ENCODE measurements at places on chromosomes 3 and 15.

- no peak for DNase-seq
Measured at GRCh38 chr3:58683466-58683865, 16.9 kb upstream of the FAM3D start.

GRCh38 chr3:4758249-4758860 lies 220.9 kb upstream of the BHLHE40 start:
- no peak for DNase-seq

DNA sequence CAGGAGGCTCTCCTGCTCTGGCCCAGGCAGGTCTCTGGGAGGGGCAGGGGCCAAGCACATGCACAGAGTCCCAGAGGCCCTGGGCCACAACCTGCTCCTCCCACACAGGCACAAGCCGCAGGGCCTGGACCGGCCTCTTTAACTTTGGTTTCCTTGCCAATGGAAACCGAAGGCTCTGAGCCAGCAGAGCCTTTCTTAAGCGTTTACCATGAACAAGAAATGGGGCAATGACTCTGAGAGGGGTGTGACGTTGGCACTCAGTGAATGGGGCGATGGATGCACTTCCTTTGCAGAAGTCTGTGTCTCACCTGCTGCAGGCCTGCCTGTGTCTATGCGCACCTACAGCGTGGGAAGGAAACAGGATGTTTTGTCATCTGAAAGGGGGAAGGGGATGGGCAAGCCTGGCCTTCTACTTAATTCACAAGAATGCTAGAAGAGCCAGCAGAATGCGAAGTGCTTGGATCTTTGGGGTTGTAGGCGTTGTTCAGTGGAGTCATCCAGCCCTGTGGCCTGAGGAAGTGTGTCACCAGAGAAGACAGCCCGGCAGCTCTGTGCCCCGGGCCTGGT lies 41.8 kb downstream of the IFT122 start:
- no peak for DNase-seq

- no peak for DNase-seq
Measured at GRCh38 chr3:69787436-69788168, 48.3 kb downstream of the MITF start.

DNA sequence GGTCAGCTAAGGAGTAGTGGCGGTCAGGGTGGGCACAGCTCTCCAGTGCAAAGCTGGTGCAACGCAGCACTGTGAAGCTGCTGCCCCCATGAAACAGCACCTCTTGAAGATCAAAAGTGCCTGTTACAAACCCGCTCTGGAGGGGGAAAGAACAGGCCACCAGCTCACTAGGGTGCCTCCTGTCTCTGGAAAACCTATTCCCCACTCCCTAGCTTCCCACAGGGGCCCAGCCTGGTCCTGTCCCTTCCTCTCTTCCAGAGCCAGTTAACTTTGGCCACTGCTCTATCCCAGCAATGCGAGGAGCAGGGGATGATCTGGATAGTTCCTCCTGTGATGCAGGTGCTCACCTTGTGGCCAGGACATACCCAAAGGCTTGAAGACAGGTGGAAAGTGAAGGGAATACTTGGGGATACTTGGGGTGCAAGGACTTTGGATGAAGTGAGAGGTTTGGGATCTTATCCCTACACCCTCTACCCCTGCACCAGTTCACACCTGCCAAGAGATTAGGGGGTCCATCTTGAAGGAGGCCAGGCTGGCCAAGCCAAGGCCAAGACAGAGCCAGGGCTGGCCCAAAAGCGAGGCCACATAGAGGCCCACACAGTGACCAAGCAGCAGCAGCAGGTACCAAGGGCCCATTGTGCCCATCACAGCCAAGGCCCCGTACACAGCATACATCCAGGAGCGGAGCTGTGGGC lies 4.2 kb downstream of the HHATL start:
- DNase-seq: no peak

DNA sequence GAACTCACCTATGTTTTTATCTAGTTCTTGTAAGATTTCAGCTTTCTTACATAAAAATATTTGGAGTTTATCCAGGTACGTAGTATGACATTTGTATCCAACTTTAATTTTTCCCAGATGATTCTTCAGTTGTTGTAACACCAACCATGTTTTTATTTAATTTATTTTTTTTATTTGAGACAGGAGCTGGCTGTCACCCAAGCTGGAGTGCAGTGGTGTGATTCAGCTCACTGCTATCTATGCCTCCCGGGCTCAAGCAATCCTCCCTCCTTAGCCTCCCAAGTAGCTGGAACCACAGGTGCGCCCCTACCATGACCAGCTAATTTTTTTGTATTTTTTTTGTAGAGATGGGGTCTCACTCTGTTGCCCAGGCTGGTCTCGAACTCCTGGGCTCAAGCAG lies 6.6 kb downstream of the XYLB start:
- no peak for DNase-seq

- no peak for DNase-seq
Measured at GRCh38 chr3:193620650-193621049, 27.6 kb downstream of the OPA1 start.

DNA sequence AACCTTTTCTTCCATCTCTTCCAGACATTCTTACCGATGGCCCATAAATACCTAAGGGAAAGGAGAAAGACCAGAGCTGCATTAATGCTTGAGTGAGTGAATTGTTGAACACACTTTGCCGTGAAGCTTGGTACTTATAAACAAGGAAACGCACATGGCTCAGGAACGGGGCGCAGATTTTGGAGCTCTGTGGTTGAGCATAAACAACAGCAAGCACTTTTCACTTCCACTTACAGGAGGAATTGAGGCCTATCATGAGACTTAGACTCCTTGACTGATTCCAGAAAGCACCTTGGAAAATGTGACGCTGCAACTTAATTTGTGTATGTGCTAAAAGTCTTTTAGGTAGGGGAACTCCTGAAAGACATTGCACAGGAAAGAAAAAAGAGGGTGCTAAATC lies 197.5 kb upstream of the FEZF2 start:
- DNase-seq: no peak

DNA sequence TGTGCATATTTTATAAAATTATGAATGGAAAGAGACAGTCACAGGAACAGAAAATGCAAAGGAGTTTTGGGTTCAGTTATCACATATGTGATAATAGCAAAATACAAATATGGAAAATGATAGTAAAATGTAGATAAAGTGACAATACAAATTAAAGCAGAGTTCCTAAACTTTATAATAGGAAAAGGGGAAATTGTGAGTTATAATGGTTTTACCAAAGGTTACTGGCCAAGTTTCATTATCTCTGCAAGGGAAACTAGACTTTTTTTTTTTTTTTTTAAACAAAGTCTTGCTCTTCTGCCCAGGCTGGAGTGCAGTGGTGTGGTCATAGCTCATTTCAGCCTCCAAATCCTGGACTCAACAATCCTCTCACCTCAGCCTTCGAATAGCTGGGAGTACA lies 228.7 kb upstream of the CGNL1 start:
- no peak for DNase-seq

GRCh38 chr3:42123012-42123581 lies 31.9 kb downstream of the TRAK1 start:
- no peak for DNase-seq

DNA sequence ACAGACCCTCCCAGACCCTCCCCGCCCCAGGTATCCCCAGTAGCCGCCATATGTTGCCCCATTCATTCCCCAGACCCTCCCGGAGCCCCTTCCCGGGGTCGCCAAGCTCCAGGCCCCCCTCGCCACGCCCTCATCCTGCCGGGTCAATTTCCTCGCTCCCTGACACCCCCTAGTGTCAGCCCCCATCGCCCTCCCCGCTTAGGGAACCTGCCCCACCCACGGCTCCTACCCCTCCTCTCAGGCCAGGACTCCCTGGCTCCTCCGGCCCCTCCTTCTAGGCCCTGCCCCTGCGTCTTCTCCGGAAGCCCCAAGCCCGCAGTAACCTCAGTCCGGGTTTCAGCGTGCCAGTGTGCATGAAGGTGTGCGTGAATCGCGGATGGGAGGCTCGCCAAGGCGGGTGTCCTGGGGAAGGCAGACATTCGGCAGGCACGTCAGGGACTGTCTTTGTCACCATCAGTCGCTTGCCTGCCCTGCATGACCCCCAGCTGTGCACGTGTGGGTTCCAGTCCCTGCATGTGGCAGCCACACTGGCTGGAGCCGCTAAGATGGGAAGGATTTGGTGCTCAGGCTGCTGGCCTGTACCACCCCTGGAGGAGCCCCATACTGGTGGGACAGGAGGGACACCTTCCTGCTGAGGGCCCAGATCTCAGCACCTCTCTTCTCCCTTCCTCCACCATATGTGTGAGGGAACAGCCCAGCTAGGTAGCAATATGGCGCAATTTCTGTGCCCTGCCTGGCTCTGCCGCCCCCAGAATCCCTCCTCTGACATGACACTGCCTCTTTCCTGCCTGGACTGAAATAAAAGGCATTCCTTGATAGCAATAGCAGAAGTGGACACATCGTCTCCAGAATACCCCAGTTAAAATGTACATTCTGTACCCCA lies 693 bp downstream of the DISP2 start:
- peak; percentile 54 for DNase-seq

- DNase-seq: no peak
Measured at GRCh38 chr15:41169781-41170180, 53.7 kb upstream of the INO80 start.

GRCh38 chr3:172982736-172983364 lies 158.2 kb downstream of the SPATA16 start:
- no peak for DNase-seq

- no peak for DNase-seq
Measured at GRCh38 chr3:25427155-25427554, 908 bp upstream of the RARB start.

GRCh38 chr3:132001999-132002398 lies 32.8 kb downstream of the CPNE4 start:
- DNase-seq: no peak

- DNase-seq: peak; percentile 59
Measured at GRCh38 chr3:159273608-159274007, 471.8 kb downstream of the MFSD1 start.

DNA sequence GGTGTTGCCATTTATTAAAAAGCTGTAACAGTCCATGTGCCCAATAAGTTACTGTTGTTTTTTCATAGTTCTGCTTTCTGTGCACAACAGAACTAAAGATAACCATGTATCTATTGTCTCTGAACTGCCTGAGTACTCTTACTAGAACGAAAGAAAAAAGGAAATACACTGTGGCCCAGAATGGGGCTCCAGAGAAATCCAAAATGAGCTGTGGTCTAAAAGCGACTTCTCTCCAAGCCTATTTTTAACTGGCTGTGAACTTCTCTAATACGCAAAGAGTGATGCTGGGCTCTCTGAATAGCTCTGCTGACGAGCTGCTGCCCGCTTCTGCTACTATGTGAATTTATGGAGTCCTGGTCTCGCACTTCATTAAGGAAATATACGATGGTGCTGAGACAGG lies 56.2 kb upstream of the LPP start:
- DNase-seq: no peak

GRCh38 chr15:62900071-62900802 lies 142.3 kb upstream of the TPM1 start:
- DNase-seq: no peak

- no peak for DNase-seq
Measured at GRCh38 chr15:39623529-39623931, 42.7 kb downstream of the THBS1 start.

DNA sequence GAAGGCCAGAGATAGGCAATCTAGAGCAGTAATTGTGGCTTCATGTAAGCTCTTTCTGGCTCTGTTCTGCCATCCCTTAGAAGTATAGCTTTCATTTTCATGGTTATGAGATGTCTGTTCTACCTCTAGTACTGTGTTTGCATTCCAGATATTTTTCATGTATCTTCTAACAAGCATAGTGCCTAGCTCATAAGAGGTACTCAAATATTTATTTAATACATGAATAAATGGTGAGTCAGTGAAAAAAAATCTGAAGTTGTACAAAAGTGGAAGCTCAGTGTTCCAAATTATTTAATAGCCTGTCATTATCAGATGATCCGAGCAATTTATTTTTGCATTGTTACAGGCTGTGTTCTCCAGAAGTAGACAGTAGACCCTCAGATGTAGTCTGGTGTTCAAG lies 64.3 kb downstream of the OXSM start:
- DNase-seq: no peak

DNA sequence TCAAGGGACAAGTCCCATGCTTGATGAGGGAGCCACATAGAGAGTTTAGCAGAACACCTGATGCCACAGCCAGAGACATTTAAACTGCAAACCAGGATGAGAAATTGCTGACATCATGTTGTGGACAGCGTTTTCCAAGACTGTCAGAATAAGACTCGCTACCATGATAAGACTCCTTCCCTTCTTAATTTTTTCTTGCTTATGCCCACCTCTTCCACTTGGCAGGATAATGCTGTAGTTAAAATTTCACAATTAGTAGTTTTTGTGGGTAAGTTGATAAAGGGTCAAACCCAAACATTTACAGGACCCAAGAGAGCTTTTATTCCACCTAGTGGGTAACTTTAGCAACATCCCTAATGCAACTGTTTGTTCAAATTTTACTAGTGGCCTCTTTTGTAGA lies 3.0 kb upstream of the PIAS1 start:
- DNase-seq: no peak
